Ovary (tissue), 10 donors: ENCODE measurements at places on chromosomes 13 and 19. TPM values are rescaled to one million over a fixed set of nuclear protein-coding genes. Genes with fewer than 3 reads are reported as not detected.

The PGLYRP2 gene
- total RNA-seq = 0.28 TPM

GRCh38 chr13:31045286-31046081, 113.0 kb downstream of the TEX26 start:
- DNase-seq = peak; percentile 62

DNA sequence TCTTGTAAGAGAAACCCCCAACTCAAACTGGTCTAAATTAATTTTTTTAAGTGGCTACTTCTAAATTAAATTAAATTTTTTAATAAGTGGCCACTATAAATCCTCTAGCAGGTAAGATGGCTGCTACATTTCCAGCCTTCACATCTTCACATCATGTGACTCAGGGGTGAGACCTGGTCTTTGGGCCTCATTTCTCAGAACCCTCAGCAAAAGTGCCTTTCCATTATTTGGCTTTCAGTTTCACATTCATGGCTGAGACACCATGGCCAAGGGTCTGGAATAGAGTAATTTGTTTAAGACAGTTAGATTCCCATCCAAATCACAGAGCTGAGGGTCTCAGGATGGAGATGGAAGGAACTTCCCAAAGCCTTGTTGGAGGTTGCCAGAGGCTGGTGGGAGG, 47.5 kb downstream of the DCT start:
- DNase-seq = no peak

The CLDND2 gene
- 1.4 TPM for total RNA-seq

The IGFLR1 gene
- 6.5 TPM for total RNA-seq
